ENCODE measurements at places on chromosomes 4 and X.

- no peak for DNase-seq
These were observed 77.7 kb downstream of the DDX60 start for GRCh38 chr4:168240821-168241220.

DNA sequence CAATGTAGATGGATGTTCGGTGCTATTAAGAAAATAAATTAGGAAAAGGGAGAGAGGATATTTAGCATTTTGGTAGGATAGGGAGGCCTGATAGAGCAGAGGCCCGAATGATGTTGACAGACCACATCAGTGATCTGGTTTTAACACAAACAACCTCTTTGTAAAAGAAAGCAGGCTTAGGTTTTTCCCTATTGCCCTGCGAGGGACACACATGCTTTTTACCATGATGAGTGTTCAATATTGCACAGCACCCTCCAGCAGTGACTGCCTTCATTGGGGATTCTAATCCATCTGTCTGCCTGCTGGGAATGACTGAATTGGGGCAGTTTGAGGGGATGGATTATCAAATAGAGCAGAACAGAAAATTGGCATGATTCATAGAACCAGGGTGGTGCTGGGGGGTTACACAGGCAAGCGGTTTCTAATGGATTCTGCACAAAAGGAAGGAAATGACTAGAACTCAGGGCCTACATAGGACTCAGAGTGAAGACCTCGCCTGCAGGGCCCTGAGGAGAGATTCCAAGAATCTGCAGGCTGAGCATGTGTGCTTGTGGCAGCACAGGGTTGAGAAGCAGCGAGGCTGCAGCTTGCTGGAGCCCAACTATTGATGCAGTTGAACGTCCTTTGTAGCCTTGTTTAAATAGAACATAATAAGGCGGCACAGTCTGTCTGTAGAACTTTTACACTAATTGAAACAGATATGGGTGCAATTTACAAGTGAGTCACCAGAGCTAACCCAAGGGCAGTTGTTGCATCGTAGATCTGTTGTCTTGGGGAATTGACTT lies 58.0 kb downstream of the RHOH start:
- peak; percentile 50 for DNase-seq

DNA sequence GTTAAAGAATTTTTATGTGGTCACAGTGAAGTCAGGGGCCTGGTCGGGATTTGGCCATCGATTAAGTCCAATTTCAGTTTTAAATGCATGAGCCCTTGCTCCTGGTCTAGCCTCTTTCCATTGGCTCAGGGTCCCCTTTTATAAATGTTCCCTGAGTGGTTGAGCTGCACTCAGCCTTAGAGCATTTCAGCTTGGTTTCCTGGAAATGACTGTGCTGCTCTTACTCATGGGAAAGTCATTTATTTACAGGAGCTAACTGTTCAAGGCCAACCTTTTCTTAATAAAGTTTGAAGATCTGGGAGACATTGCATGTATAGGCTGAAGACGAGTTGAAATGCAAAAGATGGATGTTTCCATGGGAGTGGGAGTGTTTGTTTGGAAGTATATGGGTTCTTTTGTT lies 98.8 kb upstream of the CLNK start:
- no peak for DNase-seq

DNA sequence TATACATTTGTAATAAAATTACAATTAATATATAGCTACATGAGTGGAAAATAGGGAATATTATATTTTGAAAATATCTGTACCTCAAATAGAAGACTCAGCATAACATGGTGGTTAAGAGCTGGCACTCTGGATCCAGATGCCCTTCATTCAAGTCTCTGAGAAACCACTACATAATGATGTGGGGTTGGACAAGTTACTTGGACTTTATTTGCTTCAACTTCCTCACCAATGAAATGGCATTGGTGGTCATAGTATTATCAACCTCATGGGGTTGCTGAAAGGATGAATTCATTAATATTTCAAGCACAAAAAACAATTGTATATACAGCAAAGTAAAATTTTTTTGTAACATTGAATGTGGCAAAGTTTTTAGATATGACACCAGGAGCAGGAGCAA lies 46.4 kb upstream of the UGT2B7 start:
- DNase-seq, result no peak

DNA sequence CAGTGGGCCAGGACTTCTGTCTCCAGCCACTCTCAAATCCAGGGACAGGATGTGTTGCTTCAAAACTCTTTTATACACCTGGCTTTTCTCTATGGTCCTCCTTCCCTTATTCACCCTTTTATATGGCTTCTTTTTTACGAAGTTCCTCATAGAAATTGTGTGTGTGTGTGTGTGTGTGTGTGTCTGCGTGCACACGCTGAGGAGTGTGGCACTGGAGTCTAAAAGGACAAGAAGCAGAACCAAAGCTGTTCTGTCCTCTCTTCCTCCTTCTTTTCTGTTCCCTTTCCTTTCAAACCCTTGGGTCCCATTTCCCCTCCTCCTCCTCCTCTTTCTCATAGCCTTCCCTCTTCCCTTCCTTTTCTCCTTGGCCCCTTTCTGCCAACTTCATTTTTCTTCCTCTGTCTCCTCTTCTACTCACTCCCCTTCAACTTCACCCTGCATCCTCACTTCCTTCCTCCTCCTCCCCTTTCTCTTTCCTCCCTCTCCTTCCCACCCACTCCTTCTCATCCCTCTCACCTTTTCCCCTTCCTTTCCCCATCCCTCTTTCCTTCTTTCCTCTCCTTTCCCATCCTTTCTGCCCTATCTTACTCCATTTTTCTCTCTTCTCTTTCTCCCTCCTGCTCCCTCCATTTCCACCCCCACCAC lies 360.5 kb downstream of the MID1IP1 start:
- DNase-seq, result no peak

DNA sequence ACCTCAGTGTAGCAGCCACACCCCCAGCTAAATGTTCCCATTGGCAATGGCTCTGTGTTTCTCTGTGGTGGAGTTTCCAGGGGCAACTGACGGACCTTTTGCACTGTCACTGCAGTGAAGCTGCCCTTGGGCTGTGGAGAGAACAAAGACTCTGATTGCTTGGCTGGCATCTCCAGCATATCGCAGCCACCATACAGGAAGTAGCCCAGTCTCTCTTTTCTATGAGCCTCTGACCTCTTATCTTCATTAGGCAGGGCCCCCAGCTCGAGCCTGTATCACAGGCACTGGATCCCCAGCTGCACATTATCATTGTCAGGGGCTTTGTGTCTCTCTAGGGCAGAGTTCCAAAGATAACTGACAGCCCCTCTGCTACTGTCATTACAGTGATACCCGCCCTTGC lies 483.5 kb downstream of the ARAP2 start:
- no peak for DNase-seq

DNA sequence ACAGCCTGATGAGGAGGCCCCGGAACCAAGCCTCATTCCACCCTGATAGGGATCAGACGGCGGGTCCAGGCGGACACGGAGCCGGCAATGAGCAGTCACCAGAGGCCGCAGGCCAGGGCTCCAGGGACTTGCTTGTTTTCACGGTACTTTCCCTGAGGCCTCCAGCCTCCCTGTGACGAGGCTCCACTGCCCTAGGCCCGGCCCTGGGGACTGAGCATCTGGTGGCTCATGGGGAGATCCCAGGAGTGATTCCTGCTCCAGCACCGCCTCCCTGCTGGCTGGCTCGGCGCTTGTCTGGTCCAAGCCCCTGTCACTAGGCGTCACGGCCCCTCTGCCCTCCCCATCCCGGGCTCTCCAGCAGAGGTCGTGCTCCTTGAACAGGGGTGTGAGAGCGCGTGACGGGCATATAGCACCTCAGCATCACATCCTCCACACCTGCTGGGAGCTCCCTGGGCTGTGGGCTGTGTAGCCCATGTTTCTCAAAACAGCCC lies 14.1 kb downstream of the HTRA3 start:
- DNase-seq, result no peak

- DNase-seq, result no peak
These were observed 107.2 kb downstream of the ANAPC4 start for GRCh38 chr4:25484243-25484721.

DNA sequence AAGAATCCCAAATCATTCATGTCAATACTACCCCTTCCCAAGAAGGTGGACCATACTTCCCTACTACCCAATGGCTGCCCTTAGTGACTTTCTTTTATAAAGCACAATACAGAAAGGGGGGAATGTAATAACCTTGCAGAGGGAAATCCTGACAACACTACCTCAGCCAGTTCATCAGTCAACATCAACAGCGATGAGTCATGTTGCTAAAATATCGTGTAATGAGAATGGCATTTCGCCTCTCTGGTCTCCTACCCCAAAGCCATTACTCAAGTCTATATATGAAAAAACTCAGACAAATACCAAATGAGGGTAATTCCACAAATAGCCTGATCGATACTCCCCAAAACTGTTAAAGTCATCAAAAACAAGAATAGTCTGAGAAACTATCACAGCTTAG lies 3.3 kb upstream of the MAGEA8 start:
- DNase-seq, result no peak

- DNase-seq, result no peak
These were observed 28.2 kb upstream of the PGK1 start for GRCh38 chrX:78075787-78076389.

DNA sequence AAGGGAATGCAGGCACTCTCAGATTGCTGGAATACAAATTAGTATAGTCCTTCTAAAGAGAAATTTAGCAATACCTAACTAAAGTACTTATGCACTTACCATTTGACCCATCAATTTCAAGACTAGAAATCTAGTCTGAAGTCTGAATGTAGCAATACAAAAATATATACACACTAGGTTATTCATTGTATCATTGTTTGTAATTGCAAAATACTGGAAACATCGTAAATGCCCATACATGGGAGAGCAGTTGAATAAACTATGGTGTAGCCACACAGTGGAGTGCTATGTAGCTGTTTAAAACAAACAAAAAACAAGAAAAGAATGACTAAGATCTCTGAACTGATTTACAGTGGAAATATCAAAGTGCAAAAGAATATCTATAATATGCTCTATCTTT lies 346.4 kb downstream of the ZNF674 start:
- no peak for DNase-seq

GRCh38 chr4:184727430-184727829 lies 6.5 kb downstream of the CENPU start:
- DNase-seq, result no peak

DNA sequence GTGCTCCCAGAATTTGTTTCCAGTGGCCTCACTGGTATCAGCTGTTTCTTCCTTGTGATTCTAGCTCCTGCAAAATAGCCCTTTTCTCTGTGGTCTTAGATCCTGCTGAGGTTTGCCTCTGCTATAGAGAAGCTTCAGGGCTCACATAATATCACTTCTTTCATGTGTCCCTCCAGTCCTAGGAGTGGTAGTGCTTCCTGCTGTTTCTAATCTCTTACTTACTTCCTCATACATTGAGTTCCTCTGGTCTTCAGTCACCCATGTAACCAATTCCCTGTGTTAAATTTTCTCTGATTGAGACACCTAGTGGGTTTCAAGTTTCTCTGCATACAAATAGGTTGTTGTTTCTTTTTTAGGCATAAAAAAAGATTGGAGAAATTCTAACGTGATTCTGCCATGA lies 1567.9 kb downstream of the ARAP2 start:
- no peak for DNase-seq

DNA sequence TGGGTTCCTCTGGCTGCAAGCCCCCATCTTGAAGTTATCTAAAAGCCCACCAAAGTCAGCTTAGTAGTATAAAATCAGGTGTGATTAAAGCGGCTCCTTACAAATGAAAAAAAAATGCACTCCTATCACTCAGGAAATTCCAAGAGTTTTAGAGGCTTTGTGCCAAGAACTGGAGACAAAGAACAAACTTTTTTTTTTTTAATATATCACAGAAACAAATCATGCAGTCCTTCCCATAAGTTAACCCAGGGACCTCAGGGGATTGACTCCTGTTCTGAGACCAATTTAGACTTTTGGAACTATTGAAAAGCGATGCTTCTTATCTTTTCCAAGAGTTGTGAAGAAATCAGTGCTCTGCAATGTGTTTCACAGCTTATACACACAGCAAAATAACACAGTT lies 53.6 kb downstream of the HHIP start:
- peak; percentile 1 for DNase-seq

GRCh38 chr4:114076899-114077570 lies 97.6 kb upstream of the ARSJ start:
- no peak for DNase-seq

DNA sequence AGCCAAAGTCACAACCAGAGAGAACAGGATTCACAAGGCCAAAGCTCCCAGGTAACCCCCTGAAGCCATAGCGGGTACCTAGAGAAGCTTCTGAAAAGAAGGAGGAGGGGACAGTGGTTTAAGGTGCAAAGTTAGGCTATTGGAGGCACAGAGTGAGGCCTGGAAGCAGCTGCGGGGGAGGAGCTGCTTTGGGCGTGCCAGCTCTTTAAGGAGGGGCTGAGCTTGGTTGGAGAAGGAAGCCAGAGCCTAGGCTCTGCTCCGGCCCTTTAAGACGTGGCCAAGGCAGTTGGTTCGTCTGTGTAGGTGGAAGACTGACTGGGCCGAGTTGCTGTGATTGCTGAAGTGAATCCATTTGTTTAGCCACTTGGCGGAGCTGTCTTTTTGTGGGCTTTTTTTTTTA lies 1.5 kb downstream of the KLF8 start:
- DNase-seq, result no peak

DNA sequence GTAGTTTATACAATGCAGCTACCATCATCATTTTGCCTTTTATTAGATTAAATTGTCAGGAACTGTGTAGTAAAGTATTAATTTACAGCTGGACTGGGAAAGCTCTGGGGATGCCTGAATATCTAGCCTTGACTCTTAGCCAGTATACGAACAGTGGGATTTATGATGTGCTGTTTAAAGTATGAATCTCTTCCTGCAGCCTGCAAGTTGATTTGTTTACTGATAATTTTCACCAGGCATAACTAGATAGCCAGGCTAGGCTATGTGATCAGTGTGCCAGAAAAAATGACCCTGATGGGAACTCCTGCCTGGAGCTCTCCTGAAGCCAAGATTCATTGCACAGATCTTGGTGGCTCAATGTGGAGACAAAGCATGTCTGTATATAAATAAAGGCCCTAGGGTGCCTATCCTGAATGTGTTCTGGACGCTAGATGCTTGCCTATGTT lies 119.2 kb downstream of the SCLT1 start:
- no peak for DNase-seq

DNA sequence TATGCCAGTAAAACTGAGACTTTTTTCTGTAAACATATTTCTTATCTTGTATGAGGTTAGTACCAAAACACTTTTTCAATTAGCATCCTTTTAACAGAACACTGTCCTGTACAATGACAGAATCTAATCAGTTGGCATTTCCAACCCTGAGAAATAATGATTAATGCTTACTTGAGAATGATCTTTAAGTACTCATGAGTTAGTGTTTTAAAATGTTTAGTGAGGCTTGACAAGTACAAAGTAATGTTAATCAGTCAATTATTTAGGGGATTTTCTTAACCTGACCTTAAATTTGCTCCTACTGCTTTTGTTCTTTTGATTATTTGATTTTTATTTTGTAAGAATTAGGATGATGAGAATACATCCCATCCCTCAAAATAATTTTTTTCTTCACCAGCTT lies 496.5 kb downstream of the RPA4 start:
- DNase-seq, result no peak

GRCh38 chr4:80361329-80361900 lies 25.9 kb downstream of the CFAP299 start:
- DNase-seq, result peak; percentile 25

DNA sequence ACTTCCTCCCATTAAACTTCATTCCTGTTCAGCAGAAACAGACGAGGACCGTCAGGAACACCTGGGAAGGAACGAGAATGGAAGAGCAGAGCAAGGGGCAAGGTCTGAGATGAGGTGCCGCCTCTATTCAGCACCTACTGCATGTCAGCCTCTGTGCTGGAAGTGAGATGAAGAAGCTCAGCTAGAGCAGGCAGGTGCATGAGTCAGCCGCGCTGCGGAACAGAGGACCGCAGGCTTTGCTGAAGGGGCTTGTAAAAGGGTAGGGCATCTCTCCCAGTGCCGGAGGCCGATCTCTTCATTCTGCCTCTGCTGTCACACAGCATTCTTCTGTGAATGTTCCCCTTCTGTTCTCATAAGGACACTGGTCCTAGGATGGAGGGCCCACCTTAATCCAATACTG lies 6.1 kb upstream of the ABLIM2 start:
- DNase-seq, result no peak

Measured in SW 1271 (cell line).